Airway epithelial cell (primary cell): ENCODE measurements at places on chromosomes 6 and 20. TPM values are rescaled to one million over a fixed set of nuclear protein-coding genes. Genes with fewer than 3 reads are reported as not detected.

Gene RIN2
- total RNA-seq = 39.3 and 51.2 TPM in 2 replicates

Gene TINAG
- total RNA-seq = not detected in 2 replicates

Gene NOX3
- total RNA-seq = not detected in 2 replicates

Gene STK35
- total RNA-seq = 18.3 and 24.8 TPM in 2 replicates

Gene PACRG
- 0.19 and 0.21 TPM in 2 replicates for total RNA-seq

Gene NCOA6
- 4.7 and 15.9 TPM in 2 replicates for total RNA-seq

Gene NDRG3
- total RNA-seq = 12.4 and 18.4 TPM in 2 replicates
